Osteoblast (primary cell): ENCODE measurements at places on chromosomes 1 and 21. TPM values are rescaled to one million over a fixed set of nuclear protein-coding genes. Genes with fewer than 3 reads are reported as not detected.

The CELA2B gene
- 0.36 TPM in 1 of 2 replicates, not detected in the other for total RNA-seq

The AGPAT3 gene
- total RNA-seq, result 37.4 and 47.4 TPM in 2 replicates

The NME7 gene
- 28.0 and 31.5 TPM in 2 replicates for total RNA-seq

The XPR1 gene
- 25.7 and 36.2 TPM in 2 replicates for total RNA-seq

The PCP4L1 gene
- not detected in 2 replicates for total RNA-seq

The ST6GALNAC5 gene
- 0.88 and 1.1 TPM in 2 replicates for total RNA-seq

The ATP1A4 gene
- total RNA-seq, result not detected in 2 replicates
